ENCODE measurements at places on chromosomes 7 and 10. TPM values are rescaled to one million over a fixed set of nuclear protein-coding genes. Genes with fewer than 3 reads are reported as not detected.

DNA sequence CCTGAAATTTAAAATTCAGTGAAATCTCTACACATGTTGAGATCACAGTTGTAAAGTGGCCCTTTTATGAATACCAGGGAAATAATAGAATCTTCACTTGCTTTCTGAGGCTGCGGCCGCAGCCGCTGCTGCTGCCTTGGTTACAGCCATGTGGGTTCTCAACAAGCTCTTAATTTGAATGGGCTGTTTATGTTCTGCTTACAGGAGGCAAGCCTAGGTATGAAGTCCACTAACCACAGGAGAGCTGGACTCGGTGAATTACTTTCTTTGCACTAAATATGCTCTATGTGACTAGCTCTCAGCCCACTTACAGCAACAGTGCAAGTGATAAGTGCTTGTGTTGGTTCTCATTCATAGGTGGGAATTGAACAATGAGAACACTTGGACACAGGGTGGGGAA is 410.8 kb downstream of the SFMBT2 start:
- H3K27ac ChIP-seq, result no peak overlapping the region
- no peaks in the 10 kb centered on the region for H3K27me3 ChIP-seq
- DNase-seq, result no peak
- no peaks in the 10 kb centered on the region for H3K4me1 ChIP-seq

DNA sequence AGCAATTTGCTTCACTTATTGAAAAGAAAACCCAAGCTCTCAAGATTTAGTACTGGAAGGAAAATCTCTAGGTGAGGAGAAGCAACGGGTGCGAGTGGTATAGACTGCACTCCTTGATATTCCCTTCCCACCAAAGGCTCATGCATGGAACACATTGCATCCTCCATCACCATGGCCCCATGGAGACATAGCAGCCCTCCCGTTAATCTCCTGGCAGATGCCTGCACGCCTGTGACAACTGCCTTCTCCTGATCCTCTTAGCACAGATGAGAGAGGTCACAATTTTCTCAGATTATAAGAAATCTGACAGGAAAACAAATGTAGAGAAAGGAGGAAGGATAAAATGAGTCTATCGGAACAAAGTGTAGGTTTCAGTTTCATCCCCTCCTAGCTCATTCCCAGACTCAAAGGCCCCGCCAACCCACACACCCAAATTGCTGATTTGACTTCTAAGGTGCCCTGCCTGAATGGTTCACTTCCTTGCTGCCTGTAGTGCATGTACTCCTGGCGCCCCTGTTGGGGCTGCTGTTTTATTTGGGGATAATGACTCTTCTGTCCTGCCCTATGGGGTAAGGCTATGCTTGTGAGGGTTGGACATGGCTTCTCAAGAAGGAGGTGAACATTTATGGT is 50.0 kb downstream of the PLXNA4 start:
- no peaks in the 10 kb centered on the region for H3K36me3 ChIP-seq
- no peaks in the 10 kb centered on the region for H3K27me3 ChIP-seq
- no peak overlapping the region for H3K4me3 ChIP-seq
- no peaks in the 10 kb centered on the region for H3K4me1 ChIP-seq
- no peak overlapping the region for H3K27ac ChIP-seq

GRCh38 chr7:88522771-88523293 is 216.1 kb upstream of the STEAP4 start:
- H3K4me3 ChIP-seq, result no peak overlapping the region
- H3K27me3 ChIP-seq, result no peaks in the 10 kb centered on the region
- DNase-seq, result no peak
- no peak overlapping the region for H3K27ac ChIP-seq
- no peaks in the 10 kb centered on the region for H3K4me1 ChIP-seq

DNA sequence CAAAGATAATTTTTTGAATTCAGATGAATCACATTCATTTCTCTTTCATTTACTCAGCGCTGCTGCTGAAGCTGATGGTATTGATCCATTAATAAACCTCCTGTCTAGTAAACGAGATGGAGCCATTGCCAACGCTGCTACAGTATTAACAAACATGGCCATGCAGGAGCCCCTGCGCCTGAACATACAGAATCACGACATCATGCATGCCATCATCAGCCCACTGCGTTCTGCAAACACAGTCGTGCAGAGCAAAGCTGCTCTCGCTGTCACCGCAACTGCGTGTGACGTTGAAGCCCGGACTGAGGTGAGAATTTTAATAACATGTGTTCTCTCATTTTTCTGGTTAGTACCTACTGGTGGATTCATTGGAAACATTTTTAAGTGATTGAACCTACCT is 70.2 kb downstream of the ARMC3 start:
- no peak for DNase-seq
- no peaks in the 10 kb centered on the region for H3K4me1 ChIP-seq
- H3K27me3 ChIP-seq, result no peaks in the 10 kb centered on the region
- H3K4me3 ChIP-seq, result no peak overlapping the region

SLC16A9 gene
- polyA plus RNA-seq, result 6.7 TPM

GRCh38 chr7:22230238-22230637 is 126.7 kb downstream of the RAPGEF5 start:
- H3K27me3 ChIP-seq, result no peaks in the 10 kb centered on the region
- no peaks in the 10 kb centered on the region for H3K4me1 ChIP-seq
- no peaks in the 10 kb centered on the region for H3K36me3 ChIP-seq
- H3K4me3 ChIP-seq, result no peak overlapping the region

GRCh38 chr10:88395677-88396076 is 187.4 kb downstream of the RNLS start:
- no peak overlapping the region for H3K4me3 ChIP-seq
- H3K4me1 ChIP-seq, result no peaks in the 10 kb centered on the region
- H3K27me3 ChIP-seq, result no peaks in the 10 kb centered on the region
- DNase-seq, result no peak
